Thymus (tissue), 14 donors: ENCODE measurements at places on chromosomes 12 and 14. TPM values are rescaled to one million over a fixed set of nuclear protein-coding genes. Genes with fewer than 3 reads are reported as not detected.

- peaks cover 17% of the 10 kb centered on the region for H3K36me3 ChIP-seq
- H3K27ac ChIP-seq = no peak overlapping the region
- H3K27me3 ChIP-seq = no peaks in the 10 kb centered on the region
- no peak for DNase-seq
Measured at GRCh38 chr12:131900397-131900796, 6.0 kb downstream of the ULK1 start.

DNA sequence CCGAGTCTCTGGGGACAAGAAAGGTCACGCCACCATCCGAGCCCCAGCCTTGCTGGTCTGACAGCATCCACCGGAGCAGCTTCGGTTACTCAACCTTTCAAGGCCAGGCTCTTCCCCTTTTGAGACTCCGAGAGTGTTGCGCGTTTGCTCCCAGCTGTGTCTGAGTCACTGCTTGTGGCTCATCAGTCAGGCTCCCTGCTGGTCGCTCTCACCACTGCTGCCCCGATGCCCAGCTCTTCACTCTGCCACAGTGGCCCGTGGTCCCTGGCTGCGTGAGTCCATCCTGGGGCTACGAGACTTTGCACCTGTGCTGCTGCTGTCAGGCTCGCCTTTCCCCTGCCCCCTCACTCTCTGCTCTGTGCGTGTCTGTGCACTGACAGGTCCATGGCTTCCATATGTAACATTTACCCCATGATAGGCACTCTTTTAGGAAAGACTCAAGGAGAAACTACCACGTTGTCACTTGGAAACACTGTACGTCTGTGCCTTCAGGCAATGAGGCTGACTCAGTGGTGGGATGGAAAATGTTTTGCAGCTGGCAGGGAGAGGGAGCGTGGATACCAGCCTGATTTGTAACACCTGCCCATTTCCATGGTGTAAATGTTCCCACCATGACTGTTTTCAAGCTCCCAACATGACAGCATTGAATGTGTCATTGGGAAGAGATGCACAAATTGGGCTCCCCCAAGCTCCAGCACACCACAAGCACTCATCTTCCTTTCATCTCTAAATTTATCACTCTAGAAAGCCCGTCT lies 350.7 kb downstream of the TMEM132D start:
- no peak overlapping the region for H3K4me3 ChIP-seq
- no peaks in the 10 kb centered on the region for H3K4me1 ChIP-seq
- H3K36me3 ChIP-seq = no peaks in the 10 kb centered on the region
- H3K27me3 ChIP-seq = no peaks in the 10 kb centered on the region
- H3K27ac ChIP-seq = no peak overlapping the region

DNA sequence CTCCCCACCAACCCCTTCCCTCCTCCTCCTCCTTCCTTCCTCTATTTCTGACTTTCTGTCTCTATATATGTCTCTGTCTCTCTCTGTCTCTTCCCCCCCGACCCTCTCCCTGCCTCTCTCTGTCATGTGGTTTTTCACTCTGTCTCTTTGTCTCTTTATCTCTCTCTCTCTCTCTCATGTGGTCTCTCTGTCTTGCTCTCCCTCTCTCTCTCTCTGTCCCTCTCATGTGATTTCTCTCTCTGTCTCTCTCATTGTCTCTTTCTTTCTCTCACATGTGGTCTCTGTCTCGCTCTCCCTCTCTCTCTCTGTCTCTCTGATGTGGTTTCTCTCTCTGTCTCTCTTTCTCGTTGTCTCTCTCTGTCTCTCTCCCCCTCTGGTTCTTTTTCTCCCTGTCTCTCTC lies 59.3 kb downstream of the PHETA1 start:
- H3K27ac ChIP-seq = no peak overlapping the region
- no peaks in the 10 kb centered on the region for H3K27me3 ChIP-seq
- DNase-seq = no peak
- no peak overlapping the region for H3K4me3 ChIP-seq
- H3K36me3 ChIP-seq = no peaks in the 10 kb centered on the region

DNA sequence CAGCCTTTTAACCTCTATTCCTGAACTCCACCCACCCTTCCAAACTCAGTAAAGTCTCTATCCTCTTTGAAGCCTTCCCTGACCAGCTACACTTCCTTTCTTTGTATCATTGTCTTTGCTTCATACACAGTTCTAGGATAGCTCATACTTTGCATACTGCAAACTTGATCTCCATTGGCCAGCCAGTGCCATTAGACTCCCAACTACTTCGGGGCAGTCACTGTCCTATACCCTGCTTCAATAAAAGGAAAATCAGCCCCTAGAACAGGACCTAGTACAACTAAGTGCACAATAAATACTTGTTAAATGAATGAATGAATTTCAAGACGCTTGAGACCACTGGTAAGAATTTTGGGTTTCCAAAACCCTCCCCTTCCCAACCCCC lies 521 bp upstream of the PIP4K2C start:
- H3K4me1 ChIP-seq = peaks cover 15% of the 10 kb centered on the region
- peaks cover 42% of the 10 kb centered on the region for H3K27me3 ChIP-seq

GRCh38 chr14:26841920-26842741 lies 244.3 kb upstream of the NOVA1 start:
- DNase-seq = no peak
- no peaks in the 10 kb centered on the region for H3K4me1 ChIP-seq
- H3K36me3 ChIP-seq = no peaks in the 10 kb centered on the region
- H3K27ac ChIP-seq = no peak overlapping the region

- H3K36me3 ChIP-seq = peaks cover 87% of the 10 kb centered on the region
- no peak for DNase-seq
- no peak overlapping the region for H3K4me3 ChIP-seq
Measured at GRCh38 chr14:23079716-23080115, 15.2 kb downstream of the ACIN1 start.

GRCh38 chr12:88643685-88644084 lies 63.4 kb upstream of the KITLG start:
- H3K4me3 ChIP-seq = no peak overlapping the region
- no peak for DNase-seq
- no peak overlapping the region for H3K27ac ChIP-seq
- H3K27me3 ChIP-seq = no peaks in the 10 kb centered on the region
- H3K4me1 ChIP-seq = no peaks in the 10 kb centered on the region

GRCh38 chr12:52582971-52583456 lies 9.4 kb upstream of the KRT74 start:
- no peak overlapping the region for H3K27ac ChIP-seq
- DNase-seq = no peak
- H3K27me3 ChIP-seq = no peaks in the 10 kb centered on the region
- no peak overlapping the region for H3K4me3 ChIP-seq
- H3K36me3 ChIP-seq = no peaks in the 10 kb centered on the region

CD163 gene
- total RNA-seq = 14.9 TPM

TMEM119 gene
- total RNA-seq = 5.3 TPM

CHGA gene
- total RNA-seq = 0.71 TPM
